ENCODE measurements at places on chromosomes 2 and 18.

GRCh38 chr18:79517341-79517740 lies 121.6 kb downstream of the NFATC1 start:
- DNase-seq: no peak

- DNase-seq: no peak
Observed at GRCh38 chr2:406876-407275, 119.0 kb upstream of the ALKAL2 start.

DNA sequence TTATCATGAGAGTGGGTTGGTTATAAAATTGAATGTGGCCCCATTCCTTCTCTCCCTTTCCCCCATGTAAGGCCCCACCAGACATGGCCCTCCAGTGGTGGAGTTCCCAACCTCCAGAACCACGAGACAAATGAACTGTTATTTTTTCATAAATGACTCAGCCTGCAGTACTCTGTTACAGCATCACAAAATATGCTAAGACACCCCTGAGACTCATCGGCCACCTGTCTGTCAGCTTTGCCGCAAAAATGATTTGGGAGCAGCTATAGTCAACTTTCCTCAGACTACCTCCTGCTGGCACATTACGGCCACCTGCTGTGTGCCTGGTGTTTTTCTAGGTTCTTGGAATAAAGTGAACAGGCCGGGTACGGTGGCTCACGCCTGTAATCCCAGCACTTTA lies 21.4 kb upstream of the C1QL2 start:
- DNase-seq: no peak

DNA sequence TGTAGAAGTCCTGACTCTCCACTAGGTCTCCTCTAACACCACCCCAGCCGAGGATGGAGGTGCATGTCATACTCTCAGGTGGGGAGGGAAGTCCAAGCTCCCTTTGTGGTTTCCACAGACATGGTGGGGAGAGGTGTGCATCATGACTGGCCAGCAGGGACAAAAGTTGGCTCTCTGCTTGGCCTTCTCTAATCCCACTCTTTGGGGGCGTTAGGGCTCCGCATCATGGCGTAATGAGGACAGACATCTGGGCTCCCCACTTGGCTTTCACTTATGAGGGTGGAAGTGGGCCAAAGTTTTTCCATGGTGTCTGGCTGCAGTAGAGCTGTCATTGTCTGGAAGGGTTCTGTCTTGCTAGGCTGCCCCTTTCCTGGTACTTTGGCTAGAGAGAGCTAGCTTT lies 80.7 kb upstream of the DAPL1 start:
- no peak for DNase-seq

DNA sequence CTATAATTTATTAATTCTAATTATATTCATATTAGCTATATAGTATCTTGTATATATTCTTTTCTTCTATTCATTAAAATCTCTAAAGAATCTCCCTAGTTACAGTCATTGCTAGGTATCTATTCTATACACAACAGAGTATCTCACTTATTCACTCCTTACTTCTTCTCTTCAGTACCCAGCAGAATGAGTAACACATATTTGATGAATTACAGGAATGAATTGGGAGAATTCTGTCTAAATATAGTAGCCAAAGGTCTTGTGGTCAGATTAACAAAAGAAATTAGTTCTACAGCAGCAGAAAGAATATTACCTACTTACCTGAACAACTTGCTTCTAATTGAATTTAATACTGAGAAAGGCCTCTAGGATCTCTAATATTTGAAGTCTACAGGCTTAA lies 758.0 kb upstream of the ZEB2 start:
- no peak for DNase-seq

- DNase-seq: no peak
Observed at GRCh38 chr18:2961821-2962220, 51.1 kb downstream of the LPIN2 start.

GRCh38 chr2:101745711-101746694 lies 48.5 kb downstream of the MAP4K4 start:
- DNase-seq: no peak

GRCh38 chr18:45571195-45571594 lies 44.1 kb upstream of the SLC14A2 start:
- DNase-seq: no peak
